ENCODE measurements at places on chromosomes 6 and 20.

- DNase-seq, result no peak
Observed at GRCh38 chr6:118746825-118747174, 95.4 kb upstream of the CEP85L start.

DNA sequence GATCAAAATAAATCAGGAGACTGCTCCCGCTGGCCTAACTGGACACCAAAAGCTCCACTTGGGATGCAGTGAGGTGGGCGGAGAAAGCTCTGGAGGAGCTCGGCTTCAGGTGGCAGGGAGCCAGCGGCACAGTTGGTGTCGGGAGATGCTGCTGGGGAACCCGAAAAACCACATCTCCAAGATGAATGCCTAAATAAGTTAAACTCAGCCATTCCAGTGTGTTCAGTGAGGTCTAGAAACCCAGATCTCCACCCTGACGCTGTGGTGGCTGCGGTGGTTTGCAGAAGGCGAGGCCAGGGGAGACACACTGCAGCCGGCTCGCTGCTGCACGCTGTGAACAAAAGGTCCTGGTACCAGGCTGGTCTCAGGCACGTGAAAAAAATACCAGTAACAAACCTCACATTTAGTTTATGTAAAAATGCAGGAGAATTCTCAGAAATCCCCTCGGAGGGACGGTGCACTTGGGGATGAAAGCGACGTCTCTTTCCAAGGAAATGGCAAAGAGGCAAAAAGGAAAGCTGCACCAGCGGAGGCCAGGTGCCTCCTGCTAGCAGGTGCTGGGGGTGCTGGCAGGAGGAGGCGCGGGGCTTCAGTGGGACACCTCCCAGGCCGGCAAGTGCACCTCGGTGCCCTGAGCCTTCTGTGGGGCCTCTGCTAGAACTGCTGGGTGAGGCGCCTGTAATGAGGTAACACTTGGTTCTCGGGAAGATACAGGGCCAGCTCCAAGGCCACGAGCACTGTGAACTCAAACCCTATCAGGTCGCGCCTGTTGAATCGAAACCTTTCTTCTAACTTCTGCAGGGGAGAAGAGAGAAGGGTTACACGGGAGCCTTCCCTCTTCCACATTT lies 3.6 kb downstream of the RPS21 start:
- DNase-seq, result no peak

GRCh38 chr6:166351715-166352285 lies 9.5 kb upstream of the SFT2D1 start:
- peak; percentile 34 for DNase-seq

- no peak for DNase-seq
Observed at GRCh38 chr6:163999475-164000125, 585.1 kb downstream of the QKI start.

GRCh38 chr6:90780141-90780540 lies 193.3 kb upstream of the MAP3K7 start:
- DNase-seq, result no peak

GRCh38 chr6:93407186-93407585 lies 12.2 kb downstream of the EPHA7 start:
- DNase-seq, result no peak

DNA sequence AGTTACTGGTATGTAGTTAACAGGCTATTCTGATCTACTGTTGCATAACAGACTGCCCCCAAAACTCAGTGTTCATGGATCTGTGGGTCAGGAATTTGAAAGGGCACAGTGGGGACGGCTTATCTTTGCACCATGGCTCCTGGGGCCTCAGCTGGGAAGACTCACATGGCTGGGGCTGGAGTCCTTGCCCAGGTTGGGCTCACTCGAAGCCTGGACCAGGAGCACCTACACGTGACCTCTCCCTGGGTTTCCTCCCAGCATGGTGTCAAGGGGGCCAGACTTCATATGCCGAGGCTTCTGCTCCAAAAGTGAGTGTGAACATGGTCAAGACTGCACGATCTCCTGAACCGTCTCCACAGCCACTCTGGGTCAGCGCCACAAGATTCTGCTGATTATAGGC lies 11.7 kb downstream of the SYNDIG1 start:
- DNase-seq, result no peak

GRCh38 chr20:58374027-58374850 lies 14.8 kb upstream of the VAPB start:
- no peak for DNase-seq

Measured in epithelial cell of prostate (primary cell).